ENCODE measurements at places on chromosomes 11 and 22.

DNA sequence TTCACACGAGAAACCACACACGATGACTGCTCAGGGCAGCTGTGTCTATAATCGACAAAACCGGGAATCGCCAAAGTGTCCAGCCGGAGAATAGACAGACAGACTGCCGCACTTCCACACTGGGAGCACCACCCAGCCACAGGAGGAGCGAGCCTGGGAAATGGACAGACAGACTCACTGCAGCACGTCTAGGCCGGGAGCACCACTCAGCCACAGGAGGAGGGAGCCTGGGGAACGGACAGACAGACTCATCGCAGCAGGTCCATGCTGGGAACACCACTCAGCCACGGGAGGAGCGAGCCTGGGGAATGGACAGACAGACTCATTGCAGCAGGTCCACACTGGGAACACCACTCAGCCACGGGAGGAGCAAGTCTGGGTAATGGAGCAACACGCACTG, 137.2 kb downstream of the BRD1 start:
- no peak for DNase-seq

DNA sequence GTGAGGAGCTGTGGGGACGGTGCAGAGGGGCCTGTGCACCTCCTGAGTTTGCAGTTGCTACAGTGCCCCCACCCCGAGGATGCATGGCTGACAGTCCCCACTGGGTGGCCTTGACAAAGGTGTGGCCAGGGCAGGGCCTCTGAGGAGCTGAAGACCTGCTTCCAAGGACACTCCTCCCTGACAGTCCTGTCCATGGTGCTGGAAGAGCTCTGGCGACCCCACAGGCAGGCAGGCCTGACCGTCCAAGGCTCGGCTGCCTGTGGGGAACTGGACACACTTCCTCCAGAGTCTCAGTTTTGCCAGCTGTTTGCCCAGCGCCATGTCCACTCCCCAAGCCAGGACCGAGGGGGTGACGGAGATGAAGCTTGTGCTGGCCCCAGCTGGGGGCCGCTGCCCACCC, 32.7 kb downstream of the BRSK2 start:
- DNase-seq = no peak

- DNase-seq = no peak
These were observed 1.1 kb downstream of the NLRP6 start for GRCh38 chr11:279040-279965.

DNA sequence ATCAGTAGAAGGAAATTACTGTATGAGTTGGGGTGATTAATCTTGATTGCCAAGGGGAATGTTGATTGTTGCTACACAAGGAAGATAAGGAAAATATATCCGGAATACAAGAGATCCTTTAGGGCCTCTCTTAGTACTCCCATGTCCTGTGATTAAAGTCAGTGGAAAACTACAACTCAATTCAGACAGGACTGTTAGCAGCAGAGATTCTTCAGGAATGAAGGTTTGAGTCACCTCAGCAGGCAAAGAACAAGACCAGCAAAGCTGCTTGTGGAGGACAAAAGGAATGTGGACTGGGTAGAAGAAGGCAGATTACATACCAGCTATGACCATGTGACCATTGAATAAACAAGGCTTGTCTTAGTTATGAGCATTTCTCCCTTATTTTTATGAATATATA, 478.2 kb downstream of the BUD13 start:
- no peak for DNase-seq

GRCh38 chr11:127803755-127804154, 783.6 kb downstream of the ETS1 start:
- no peak for DNase-seq

DNA sequence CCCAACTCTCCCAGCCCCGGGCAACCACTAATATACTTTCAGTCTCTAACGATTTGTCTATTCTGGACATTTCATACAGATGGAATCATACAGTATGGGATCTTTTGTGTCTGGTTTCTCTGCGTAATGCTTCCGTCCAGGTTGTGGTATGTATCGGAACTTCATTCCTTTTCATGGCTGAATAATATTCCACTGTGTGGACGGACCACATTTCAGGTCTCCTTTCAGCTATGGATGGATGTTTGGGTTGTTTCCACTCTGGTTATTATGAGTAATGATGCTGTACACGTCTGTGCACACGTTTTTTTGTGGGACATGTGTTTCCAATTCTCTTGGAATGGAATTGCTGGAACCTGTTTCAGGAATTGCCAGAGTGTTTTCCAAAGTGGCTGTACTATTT, 17.4 kb upstream of the CPT1A start:
- no peak for DNase-seq

GRCh38 chr11:57331720-57332119, 4.0 kb downstream of the SSRP1 start:
- DNase-seq = no peak

DNA sequence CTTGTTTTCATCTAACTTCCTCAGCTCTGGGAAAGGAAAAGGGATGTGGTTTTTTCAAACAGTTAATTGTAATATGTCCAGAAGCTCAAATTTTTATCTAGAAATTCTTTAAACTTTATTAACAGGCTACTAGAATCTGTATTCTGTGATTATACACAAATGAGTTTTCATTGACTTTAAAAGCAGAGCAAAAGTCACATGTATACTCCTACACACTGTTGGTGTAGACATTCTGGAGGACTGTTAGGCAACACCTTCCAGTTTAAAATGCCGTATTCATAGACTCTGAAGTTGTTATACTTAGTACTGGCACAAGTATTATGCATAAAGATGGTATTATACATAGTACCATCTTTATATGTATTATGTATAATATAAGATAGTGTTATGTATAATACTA, 64.9 kb downstream of the SPECC1L start:
- no peak for DNase-seq

DNA sequence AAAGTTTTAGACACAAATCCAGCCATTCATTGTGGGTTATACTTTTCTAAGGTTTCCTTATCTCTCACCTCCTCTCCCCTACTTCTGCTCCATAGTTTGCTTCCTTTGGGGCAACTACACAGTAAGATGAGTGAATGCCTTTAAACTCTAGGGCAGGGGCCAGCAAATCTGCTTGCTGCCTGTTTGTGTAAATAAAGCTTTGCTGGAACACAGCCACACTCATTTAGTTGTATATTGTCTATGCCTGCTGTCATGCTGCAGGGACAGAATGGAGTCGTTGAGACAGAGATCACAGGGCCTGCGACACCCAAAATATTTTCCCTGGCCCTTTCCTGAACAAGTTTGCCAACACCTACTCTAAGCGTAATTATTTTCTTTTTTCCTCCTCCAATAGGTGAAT, 58.7 kb downstream of the TECTA start:
- no peak for DNase-seq

- DNase-seq = no peak
These were observed 149.3 kb downstream of the TMEM135 start for GRCh38 chr11:87187076-87187475.

- DNase-seq = no peak
These were observed 32.2 kb downstream of the CWC15 start for GRCh38 chr11:94941131-94941530.

DNA sequence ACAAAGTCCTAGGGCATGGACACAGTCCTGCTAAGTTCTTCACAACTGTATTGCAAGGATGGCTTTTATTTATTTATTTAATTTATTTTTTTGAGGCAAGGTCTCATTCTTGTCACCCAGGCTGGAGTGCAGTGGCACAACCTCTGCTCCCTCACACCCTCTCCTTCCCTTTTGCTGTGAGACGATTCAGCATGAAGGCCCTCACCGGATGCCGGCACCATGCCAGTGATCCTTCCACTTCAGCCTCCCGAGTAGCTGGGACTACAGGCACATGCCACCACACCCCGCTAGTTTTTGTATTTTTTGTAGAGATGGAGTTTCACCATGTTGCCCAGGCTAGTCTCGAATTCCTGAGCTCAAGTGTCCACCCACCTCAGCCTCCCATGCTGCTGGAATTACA, 17.8 kb downstream of the EED start:
- no peak for DNase-seq

DNA sequence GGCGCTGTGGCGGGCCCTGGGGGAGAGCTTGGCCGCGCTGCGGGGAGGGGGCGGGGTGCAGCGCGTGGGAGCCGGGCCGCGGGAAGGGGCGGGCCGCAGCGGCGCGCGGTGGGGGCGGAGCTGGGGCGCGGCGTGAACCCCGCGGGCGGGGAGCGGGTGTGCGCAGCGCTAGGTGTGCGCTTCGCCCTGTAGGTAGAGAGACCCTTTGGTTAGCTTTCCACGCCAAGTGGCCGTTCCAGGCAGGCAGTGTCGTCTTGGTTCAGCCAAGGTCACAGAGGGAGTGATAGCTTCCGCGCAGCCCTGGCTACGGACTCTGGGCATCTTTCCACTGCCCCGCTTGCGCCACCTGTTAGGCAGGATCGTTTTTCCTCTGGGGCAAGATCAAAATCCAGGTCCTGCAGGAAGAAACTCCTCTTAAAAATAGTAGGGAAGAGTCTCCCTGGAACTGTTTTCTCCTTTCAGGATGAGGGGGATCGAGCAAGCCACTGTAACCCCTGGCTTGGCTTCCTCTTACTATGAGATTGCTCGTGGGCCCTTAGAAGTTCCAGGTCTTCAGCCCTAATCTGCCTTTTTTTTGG, 434 bp downstream of the BANF1 start:
- DNase-seq = no peak

DNA sequence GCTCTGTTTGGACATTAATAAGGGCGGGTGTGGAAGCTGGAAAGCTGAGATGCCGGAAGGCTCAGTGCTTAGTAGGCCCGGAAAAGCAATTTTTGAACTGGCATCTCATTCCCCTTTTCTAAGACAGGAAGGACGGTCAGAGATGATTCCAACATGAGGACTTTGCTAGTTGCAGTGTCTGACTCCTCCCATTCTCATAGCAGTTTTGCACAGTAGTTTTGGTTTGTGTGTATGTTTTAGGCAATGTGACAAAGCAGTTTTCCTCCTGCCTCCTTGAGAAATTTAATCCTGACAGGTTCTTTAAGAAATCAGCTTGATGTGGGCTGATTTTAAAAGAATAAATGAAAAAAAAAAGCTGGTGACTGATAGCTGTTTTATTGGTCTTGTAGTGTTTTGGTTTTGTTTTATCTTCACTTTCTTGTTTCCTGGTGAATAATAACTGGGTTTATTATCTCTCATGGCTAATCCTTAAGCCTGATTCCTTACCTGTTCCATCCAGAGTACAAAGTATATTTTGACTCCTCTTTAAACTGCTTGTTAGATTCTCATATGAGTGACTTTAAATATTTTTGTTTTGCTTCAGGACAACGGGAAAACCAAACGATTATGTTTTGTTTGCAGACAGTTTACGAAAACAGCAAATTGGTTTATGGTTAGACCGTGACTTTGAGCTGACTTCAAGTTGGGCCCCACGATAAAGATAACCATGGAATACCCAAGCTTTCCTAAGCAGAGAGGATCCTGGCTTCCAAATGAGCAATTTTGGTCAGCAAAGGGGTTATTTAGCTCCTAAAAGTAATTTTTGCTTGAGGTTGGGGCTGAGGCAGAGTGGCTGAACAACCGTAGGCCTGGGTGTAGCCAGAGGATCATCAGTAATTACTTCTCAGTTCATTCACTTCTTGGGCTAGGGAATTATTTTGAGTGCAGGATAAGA, 3.4 kb downstream of the PTPRJ start:
- DNase-seq = no peak

GRCh38 chr11:2325719-2326118, 23.9 kb downstream of the TSPAN32 start:
- no peak for DNase-seq

DNA sequence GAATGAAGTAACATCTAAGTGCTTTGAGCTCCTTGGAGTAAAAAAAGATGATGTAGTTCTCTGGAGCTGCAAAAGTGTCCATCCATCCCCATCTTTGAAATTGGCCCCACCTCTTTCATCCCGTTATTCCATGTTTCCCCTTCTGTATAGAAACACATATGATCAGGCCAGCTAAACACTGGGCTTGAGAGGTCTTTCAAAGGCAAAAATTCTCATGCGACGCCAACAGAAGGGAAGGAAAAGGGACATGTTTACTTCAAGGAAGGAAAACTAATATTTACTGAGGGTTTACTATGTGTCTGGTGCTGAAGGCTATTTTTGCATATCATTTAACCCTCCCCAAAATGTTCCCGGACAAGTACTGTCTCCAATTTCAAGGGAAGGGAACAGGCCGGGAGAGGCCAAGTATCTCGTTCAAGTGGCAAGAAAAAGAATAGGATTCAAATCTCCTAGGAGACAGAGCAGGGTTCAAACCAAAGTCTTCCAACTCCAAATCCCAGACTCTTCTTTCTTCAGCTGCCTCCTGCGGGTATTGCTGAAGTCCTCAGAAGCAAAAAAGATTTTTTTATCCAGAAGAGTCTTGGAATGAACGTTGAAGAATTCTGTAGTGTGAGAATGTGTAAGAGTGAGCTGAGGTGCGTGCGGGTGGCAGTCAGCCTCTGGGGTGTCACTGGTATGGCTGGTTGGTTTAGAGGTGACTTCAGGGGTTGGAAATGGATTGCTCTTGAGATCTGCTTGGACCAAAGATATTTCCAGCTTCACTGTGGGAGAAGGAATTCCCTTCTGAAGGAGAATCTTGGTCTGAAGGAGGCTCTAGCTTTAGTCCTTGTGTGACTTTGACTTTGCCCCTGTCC, 10.1 kb downstream of the TECTA start:
- DNase-seq = no peak

GRCh38 chr11:65843811-65844210, 10.0 kb downstream of the SNX32 start:
- DNase-seq = no peak

- no peak for DNase-seq
These were observed 13.9 kb downstream of the KCNE3 start for GRCh38 chr11:74453373-74453975.

- DNase-seq = no peak
These were observed 97.4 kb downstream of the MED15 start for GRCh38 chr22:20604776-20605221.

DNA sequence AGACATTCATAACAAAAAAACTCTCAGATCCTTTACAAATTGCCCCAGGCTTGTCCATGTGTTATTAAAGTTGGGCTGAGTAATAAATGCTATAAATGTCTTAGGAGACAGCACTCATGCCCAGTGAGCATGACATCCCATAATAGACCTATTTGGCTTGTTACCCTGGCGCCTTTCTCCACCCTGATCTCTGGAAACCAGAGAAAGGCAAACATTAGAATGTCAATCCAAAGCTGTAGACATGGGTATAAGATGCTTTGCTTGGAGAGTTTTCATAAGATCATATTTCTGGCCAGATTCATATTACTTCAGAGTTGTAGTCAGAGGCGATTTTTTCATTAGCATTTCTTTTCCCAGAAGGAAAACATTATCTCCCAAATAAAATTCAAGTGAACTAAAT, 161.3 kb upstream of the UBASH3B start:
- DNase-seq = no peak

DNA sequence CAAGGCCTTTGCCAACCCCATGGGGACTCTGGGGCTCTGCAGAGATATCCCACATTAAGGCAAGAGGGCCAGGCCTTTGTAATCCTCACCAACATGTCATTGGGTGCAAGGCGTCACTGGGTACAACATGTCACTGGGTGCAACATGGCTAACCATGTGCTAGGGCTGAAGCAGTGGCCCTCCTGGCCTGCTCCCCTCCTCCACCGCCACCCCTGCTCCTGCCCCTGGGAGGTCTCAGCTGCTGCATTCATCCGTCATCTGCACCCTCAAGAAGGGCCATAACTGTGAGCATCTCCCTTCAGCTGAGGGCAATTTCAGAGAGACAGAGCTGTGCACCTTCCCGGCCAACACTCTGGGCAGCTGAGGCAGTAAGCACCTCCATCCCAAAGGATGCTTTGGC, 16.7 kb upstream of the OAF start:
- no peak for DNase-seq
